Amniotic stem cell (primary cell): ENCODE measurements at places on chromosomes 16 and 17.

DNA sequence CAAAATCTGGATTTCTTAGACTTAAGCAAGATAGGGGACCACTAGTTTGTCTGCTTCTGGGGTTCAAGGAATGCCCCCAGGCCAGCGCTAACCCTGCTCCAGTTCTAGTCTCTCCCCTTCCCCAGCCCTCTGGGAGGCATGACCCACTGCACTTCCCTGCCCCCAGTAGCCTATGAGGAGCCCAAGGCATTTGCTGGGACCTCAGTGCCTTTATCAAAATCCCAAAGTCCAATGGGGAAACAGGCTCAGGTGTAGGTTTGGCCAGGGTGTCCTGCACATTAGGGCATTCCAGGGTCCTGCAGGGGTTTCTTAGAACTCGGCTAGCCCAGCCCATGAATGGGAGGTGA is 1.2 kb downstream of the IL4R start:
- DNase-seq, result no peak

DNA sequence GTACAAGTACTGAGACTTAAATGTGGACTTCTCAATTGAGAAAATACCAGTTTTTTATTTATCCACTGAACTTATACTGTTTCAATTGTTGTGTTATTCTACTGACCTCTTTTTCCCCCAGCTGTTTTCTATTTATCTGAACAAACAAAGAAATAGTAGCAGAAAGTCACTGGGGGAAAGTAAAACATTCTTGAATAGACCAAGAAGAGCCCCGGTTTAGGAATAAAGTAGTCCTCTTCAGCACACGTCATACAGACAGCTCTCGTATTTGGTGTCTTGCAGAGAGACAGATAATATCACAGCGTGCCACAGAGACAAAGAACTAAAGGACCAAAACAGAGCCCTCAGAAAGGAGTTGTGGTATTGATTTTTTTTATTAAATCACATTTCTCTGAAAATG is 1159.1 kb upstream of the CDH8 start:
- DNase-seq, result no peak

DNA sequence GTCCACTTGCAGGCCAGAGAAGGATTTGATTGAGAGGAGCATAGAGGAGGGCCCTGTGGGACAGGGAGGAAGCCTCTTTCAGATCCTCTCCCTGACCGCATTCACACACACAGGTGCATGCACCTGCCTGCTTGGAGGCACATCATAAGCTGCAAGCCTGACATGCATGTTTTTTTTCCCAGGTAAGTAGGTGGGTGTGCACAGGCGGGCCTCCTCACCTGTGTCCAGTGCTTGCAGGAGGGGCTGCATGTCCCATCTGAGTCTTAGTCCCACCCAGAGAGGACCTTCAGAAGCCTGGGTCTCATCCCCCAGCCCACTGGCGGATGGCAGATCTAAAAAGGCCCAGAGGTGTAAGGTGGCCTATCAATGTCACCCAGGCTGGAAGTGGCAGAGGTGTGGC is 130.8 kb downstream of the TMEM132E start:
- no peak for DNase-seq

GRCh38 chr17:62965174-62965685 is 805 bp upstream of the TANC2 start:
- no peak for DNase-seq

GRCh38 chr16:81737885-81738536 is 41.1 kb upstream of the PLCG2 start:
- DNase-seq, result peak; percentile 57

GRCh38 chr16:87556941-87557459 is 45.3 kb upstream of the JPH3 start:
- DNase-seq, result no peak

- no peak for DNase-seq
Measured at GRCh38 chr17:77593081-77593480, 365.4 kb upstream of the TNRC6C start.

- no peak for DNase-seq
Measured at GRCh38 chr16:19127674-19128131, 13.9 kb downstream of the ITPRIPL2 start.

DNA sequence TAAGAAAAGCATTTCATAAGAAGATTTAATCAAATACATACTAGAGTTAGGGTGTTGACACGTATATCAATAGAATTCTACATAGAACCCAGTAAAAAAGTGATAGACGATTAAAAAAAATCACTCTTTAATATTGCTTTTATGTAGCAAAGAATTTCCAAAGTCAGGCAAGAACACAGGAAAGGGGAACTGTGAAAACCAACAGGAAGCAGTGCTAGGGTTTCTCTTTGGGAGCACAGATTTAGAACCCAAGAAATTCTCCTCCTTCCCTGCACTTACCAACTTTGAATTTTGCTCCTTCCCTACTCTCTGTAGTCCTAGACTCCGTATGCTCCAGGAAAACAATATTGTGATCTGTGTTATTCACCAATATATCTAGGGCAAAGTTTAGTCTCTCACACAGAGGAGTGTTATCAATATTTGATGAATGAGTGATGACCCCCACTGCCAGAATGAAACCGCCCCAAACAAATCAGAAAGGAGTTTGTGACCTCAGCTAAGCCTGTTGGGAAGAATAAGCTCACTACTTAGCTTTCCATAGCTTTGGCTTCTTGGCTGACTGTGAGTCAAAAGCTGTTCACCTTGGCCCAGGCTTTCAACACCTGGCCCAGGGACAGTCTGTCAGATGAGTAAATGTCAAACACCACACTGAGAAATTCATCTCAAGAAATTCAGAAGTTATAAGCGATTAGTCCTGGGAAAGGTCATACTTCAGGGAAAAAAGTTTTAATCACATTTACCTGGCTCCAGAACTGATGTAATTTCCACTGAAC is 8.6 kb downstream of the RFWD3 start:
- no peak for DNase-seq

- DNase-seq, result no peak
Measured at GRCh38 chr17:21196126-21196525, 17.8 kb downstream of the TMEM11 start.

DNA sequence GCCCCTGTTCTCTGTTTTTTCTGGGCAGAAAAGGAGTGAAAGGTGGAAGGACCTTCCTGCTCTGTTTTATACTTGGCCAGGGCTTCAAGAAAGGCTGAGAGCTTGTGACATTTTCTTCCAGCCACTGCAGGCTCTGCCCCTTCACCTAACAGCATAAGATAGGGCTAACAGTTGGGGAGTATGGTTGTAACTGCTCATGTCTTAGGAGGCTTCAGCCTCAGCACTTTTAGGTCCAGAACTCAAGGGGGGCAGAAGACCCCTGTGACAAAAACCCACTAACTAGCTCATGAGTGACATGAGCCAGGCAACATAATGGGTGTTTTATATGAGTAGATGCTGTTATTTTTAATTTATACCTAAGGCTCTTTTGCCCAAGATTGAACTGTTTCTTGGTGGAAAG is 4.9 kb downstream of the ALDOA start:
- DNase-seq, result no peak

- DNase-seq, result peak; percentile 59
Measured at GRCh38 chr17:17685775-17686291, 4.6 kb downstream of the RAI1 start.

- no peak for DNase-seq
Measured at GRCh38 chr17:44981221-44981968, 13.3 kb upstream of the C1QL1 start.

- DNase-seq, result no peak
Measured at GRCh38 chr16:10368969-10369551, 16.8 kb upstream of the ATF7IP2 start.

DNA sequence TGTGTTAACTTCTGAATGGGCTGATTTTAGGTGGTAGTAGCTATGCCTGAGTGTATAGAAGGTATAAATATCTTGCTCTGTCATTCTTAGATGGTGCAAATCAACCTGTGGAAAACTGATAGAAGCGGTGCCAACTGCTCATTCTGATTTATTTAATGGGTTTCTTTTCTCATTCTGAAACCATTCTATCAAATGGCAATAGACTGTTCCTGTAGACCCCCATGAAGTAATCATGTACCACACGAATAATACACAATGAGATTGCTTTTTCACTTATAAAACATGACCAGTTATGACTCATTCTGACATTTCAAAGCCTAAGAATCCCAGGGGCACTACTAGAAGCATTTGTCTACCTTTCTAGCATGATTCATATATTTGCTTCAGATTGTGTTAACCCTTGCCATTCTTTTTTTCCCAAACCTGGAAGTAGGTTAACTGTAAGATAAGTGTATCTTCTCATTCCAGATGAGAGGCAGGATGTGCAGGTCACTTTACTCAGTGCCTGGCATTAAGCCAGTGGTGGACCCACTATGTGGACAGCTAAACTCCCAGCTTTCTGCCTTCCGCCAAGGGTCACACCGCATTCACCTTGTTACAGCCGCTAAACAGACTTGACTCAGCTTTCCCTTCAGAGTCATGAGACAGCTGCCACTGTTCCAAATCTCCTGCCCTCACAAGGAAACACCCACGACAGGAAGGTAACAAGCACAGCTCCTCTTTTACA is 16.4 kb upstream of the SLC16A11 start:
- no peak for DNase-seq

DNA sequence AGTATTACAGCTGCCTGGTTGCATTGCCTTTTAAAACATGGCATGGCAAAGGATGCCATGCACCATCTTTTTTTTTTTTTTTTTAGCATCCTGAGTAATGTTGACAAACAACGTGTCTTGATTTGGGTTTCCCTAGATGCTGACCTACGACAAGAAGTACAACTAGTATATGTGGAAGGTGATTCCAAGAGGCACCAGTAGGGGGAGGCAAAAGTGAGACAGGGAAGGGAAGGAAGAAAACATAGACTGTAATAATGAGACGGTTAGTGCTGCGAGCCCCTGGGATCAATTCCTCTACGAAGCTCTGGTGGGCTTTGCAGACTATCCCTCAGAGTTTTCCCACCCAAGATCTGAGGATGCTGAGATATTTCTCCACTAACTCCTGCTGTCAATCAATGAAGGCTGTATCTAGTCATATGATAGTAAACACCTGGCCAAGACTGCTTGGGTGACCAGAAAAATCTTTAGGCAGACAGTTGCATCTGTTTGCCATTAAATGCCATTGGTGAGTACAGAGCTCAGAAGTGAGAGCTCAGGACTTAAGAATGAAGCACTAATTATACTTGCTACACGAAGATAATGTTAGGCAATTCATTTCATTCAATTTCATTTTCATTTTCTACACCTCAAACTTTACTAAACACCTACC is 458.6 kb upstream of the GOT2 start:
- DNase-seq, result no peak

GRCh38 chr16:69812688-69813014 is 50.5 kb downstream of the WWP2 start:
- DNase-seq, result no peak

DNA sequence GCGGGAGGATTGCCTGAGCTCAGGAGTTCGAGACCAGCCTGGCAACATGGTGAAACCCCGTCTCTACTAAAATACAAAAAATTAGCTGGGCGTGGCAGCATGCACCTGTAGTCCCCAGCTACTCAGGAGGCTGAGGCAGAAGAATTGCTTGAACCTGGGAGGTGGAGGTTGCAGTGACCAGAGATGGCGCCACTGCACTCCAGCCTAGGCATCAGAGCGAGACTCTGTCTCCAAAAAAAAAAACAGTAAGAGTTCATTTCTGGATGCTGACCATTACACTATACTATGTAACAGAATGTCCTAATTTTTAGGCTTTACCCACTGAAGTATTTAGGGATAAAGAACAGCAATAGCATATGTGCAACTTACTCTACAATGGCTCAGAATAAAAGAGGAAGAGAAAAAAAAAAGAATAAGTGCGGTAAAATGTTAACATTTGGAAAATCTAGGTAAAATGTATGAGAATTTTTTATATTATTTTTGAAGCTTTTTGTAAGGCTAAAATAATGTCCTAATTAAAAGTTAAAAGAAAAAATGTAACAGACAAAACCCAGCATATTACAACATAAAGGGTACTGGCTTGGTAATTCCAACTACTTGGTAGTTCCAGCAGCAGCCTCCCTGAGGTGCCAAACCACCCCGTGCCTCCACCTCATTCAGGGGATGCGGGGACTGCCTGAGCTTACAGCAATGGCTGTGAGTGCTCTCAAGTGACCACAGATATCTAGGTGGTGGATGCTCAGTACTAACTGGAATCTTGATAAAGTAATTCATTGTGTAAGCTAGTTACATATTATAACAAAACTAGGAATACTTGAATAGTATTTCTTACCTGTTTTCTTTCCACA is 10.9 kb downstream of the COPS3 start:
- no peak for DNase-seq

GRCh38 chr16:31118223-31119155 is 1.0 kb downstream of the KAT8 start:
- peak; percentile 44 for DNase-seq

GRCh38 chr17:79810130-79811010 is 13.5 kb upstream of the CBX8 start:
- peak; percentile 20 for DNase-seq

GRCh38 chr17:51768706-51769105 is 389.8 kb downstream of the CA10 start:
- no peak for DNase-seq

DNA sequence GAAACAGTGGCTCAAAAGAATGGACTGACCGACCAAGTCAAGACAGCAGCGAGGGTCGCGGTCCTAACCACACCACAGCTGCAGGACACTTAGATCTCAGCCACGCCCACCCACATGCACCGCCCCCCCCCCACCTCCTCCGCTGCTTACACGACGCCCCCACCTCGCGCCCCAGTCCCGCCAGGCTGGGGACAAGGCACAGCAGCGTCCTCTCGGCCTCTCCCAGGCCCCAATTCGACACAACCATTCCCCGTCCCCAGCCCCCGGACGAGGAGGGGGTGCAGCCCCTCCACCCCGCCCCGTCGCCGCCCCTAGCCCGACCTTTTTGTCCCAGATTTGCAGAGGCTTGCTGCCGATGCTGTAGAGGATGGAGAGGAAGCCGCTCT is 477 bp downstream of the CFAP20 start:
- DNase-seq, result no peak

DNA sequence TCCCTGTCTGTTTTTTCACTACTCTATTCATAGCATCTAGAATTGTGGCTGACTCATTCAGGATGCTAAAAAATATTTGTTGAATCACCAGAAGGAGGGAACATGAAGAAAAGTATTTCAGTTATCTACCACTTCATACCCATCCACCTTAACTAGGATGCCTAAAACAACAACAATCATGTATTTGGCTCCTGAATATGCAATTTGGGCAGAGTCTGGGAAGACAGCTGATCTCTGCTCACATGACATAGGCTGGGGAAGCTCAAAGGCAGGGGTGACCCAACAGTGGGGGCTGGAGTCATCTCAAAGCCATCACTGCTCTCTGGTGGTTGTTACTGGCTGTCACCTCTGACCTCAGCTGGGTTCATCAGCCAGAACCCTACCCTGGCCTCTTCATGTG is 80.1 kb upstream of the RPL38 start:
- DNase-seq, result no peak

- DNase-seq, result no peak
Measured at GRCh38 chr17:36214918-36215317, 4.1 kb downstream of the CCL4L2 start.
